Stimulated activated CD4-positive, alpha-beta T cell treated with anti-CD3 and anti-CD28 coated beads, Interleukin-2, amount 100 ng/mL, for 4 hours (primary cell): ENCODE measurements at places on chromosomes 5 and 9.

- DNase-seq, result no peak
Observed at GRCh38 chr5:62671479-62671878, 92.9 kb downstream of the LRRC70 start.

DNA sequence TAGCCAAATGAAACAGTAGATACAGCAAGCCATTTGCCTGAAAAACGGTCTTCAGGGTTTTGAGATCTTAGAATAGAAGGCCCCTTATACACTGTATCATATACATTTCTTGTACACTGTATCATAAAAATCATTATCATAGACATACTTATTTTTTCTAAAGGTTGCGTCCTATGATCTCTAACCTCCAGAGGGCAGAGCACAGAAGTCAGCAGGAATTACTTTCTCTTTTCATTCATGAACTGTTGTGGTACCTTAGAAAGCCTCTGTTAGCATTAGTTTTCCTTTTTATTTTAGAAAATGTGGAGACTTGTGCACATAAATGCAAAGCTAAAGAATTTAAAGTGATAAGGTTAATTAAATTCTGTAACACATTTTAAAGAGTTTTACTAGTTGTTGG lies 115.4 kb downstream of the OXCT1 start:
- no peak for DNase-seq

DNA sequence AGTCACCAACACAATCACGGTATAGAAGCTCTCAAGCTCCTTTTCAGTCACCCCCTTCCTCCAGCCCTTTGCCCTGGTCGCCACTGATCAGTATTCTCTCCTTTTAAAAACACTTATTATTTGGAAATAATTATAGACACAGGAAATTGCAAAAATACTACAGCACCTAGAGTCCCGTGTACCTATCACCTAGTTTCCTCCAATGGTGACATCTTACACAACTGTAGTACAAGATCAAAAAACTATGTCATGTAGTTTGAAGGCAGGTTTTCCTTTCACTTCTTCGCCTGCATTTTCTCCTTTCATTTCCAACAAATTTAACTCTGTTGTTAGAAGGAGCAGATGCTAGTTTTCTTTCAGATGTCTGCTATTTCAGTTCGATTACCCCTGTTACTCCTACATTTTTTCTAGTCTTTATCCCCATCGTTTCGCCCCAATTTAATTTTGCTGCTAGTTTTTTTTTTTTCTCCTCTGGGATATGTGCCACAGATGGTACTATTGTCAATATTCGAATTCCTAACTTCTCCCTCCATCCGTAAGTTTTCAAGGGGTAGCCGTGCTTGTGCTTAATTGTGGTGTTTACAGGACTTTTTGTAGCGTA lies 612 bp upstream of the ATG10 start:
- DNase-seq, result no peak

DNA sequence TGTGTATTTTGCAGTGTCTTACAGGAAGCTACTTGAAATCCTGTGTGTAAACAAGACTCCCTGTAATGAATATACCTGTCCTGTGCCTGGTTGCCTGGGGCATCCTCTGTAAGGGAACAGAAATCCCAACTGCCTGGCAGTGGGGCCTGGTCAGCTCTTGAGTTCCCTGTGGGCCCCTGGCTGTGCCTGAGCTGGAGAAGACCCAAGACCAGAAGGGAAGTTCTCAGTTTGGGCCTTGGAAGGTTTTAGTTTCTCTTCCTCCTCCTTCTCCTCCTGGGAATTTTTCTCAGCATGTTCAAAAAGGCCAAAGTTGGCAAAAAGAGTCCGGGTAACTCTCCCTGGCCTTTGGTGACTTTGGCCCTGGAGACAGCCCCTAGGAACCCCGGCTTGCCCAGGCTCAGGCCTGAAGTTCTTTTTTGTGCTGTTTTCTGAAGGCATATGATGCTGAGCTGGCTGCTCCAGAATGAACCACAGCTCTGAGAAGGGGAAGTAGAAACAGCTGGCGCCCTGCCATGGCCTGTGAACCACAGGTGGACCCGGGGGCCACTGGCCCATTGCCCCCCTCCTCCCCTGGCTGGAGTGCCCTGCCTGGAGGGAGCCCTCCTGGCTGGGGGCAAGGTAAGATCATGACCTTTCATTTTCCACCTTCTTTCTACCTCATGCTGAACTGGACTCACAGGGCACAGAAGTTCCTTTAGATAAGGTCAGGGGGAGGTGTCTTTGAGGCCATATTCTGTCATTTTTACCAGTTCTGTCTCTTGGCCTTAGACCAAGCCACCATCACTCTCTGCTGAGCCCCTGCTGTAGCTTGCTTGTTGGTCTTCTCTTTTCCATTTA lies 5.8 kb downstream of the TMEM268 start:
- DNase-seq, result no peak

- no peak for DNase-seq
Observed at GRCh38 chr9:114883709-114884108, 46.7 kb downstream of the TNFSF8 start.

GRCh38 chr5:167217097-167217743 lies 1074.2 kb upstream of the WWC1 start:
- DNase-seq, result no peak

DNA sequence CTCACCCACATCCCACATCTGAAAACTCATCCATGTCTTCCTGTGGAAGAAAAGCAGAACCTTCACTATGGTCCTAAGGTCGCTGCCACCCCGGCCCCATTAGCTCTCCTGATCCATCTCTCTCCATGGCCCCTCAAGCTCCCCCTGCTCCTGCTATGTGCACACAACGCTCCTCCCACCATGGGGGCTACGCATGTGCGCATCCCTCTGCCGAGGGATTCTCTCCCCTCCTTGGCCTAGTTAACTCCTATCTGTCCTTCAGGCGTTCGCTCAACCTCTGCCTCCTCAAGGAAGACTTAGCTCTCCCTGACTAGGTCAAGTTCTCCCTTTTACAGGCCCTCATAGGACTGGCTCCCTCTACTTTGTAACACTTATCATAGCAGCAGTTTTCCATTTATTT lies 9.8 kb downstream of the AKNA start:
- DNase-seq, result no peak

DNA sequence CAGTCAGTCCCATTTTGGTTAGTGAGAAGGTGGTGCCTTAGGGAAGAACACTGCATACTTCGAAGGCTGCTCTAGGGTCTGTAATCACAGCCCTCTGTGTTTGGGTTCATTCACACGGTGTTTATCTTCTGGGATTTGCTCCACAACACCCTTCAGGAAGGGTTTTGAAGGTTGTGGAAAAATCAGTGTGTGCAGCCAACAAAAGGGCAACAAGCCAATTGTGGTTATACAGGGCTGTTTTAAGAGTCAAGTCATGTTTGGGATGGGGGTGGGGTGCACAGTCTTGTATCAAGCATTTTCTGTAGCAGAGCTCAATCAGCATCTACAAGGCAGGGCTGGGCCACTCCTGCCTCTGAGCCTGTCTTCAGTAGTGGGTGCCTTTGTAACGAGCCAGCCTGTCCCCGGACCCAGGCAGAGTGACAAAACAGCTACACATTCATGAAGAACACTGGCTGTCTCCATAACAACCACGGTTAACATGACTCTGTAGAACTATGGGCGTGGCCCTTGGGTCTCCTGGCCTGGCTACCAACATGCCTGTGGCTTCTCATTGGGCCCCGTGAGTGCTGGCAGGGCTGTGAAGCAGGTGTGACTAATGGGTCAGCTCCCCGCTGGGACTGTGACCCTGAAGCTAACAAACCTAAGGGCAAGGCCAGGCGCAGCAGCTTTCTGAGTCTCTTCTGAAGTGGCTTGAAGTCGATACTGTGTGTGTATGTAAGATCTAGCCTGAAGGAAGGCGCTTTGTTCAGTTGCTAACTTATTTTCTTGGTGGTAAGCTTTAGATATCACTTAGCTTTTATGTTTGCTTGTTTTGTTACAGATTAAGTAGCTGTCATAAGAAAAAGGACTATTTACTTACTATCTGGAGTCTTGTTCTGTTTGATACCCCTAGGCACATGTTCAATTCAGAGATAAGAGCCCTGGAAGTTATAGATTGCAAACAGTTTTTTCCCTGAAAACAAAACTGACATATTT lies 27.9 kb upstream of the GOLM1 start:
- DNase-seq, result no peak

GRCh38 chr5:79378510-79379186 lies 135.3 kb downstream of the HOMER1 start:
- DNase-seq, result no peak

DNA sequence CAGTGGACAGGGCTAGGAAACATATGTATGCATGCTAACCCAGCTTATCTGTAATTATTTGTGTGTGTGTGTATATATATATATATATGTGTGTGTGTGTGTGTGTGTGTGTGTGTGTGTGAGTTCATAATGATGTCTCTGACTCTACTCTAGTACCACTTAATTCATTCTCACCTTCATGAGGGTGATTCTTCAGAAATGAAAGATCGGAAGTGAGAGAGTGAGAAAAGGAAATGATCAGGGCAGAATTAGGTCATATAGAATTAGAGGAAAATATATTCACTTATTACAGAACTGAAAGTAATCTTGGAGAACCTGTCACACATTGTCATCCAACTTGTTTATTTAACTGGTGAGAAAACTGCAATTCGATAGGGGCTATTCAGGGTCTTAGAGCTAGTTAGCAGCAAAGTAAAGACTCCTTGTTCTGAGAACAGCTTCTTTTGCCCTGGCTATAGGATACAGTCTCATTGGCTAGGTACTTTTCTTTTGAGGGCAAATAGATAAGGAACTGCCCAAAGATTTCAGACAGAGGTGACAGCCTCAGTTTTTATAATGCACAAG lies 58.8 kb downstream of the C9orf153 start:
- no peak for DNase-seq

GRCh38 chr9:90607701-90608516 lies 34.7 kb downstream of the DIRAS2 start:
- DNase-seq, result no peak
